ENCODE measurements at places on chromosomes 7 and 10.

DNA sequence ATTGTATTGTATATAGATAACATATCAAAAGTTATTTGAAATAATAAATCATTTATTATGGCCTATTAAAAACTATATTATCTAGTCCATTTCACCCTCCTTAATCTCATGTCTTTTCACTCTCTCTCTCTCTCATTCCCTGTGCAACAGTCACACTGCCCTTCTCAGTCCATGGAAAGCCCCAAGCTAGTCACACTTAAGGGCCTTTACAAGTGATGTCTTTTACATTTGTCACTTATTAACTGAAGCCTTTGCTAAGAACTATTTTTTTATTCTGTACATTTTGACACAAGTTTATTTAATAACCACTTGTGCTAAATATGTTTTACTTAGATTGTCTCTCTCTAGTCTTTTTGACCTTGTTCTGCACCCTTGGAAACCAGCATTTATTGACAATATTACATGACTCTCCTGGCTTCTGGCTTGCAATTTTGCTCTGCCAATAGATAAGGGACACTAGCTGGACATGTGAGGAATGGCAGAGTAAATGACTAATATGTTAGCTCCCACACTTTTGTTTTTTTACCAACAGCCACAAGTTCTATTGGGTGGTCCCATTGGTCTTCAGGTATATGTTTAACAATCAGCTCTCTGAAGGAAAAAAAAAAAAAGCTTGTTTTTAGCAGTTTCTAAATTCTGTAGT is 706.8 kb upstream of the POT1 start:
- no peak for DNase-seq

DNA sequence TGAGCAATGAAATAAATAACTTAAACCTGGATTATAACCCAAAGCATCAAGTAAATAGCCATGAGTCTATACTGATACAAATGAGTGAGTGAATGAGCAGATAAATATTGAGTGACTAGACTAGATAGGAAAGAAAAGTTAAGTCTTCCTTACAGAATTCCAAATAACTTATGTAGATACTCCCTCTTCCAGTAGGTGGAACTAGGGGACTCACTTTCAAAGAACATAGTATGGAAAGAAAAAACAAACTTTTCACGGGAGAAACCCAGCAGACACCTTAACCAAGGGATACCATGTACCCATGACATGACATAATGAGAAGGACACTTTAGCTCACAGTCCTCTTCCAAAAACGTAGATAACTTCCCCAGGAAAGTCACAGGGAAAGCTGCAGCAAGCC is 32.2 kb downstream of the CSGALNACT2 start:
- no peak for DNase-seq

- no peak for DNase-seq
Observed at GRCh38 chr7:155363146-155363539, 65.5 kb downstream of the INSIG1 start.

GRCh38 chr10:75654171-75654771 is 222.8 kb downstream of the LRMDA start:
- DNase-seq: no peak

- DNase-seq: no peak
Observed at GRCh38 chr7:131945957-131946544, 389.6 kb upstream of the PODXL start.

- no peak for DNase-seq
Observed at GRCh38 chr10:12389154-12389734, 39.9 kb downstream of the CAMK1D start.

DNA sequence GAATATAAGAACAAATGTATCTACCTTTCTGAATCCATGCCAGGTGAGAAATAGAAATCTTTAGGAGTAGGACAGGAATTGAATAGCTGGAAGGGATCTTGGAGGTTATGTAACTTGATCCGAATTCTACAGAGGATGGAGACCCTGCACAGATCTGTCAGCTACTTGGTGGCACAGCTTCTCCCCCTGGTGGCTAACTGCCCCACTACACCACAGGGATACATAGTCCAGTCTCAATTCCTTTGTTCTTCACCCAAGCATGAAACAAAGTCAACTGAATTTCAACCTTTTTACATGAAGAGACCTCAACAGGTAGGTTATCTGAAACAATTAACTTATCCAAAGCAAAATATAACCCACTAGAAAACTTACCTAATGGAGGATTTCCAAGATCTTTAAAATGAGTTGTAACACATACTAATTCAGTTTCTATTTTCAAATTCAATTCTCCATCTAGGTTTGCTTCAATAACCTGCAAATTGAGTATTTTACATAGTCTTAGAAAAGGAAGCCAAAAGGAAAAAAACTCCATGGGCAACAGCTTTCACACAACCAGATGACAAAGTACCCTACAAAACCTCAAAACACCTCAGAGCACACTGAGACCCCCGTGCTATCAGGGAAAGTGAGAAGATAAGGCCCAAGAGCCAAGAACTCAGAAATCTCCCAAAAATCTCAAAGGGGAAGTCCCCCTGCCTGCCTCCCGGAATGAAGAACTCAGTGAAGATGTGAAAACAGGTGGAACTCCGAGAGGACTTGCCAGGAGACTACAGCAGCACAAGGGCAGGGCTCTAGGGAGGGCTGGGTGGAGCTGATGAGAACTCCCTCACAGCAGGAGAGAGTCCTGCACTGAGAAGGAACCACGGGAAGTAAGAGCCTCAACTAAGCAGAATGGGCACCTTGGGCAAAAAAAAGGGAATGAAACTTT is 10.3 kb downstream of the HUS1 start:
- no peak for DNase-seq

GRCh38 chr10:70985824-70986622 is 97.7 kb upstream of the PCBD1 start:
- DNase-seq: no peak

- peak; percentile 93 for DNase-seq
Observed at GRCh38 chr7:17940302-17940883, at the start of gene SNX13. SNX13 (minus strand) TSS chr7:17940494; CDS start chr7:17940295, 199 bp downstream.

- no peak for DNase-seq
Observed at GRCh38 chr7:118517275-118517674, 292.8 kb downstream of the ANKRD7 start.

GRCh38 chr7:119594956-119595355 is 678.0 kb upstream of the KCND2 start:
- no peak for DNase-seq

DNA sequence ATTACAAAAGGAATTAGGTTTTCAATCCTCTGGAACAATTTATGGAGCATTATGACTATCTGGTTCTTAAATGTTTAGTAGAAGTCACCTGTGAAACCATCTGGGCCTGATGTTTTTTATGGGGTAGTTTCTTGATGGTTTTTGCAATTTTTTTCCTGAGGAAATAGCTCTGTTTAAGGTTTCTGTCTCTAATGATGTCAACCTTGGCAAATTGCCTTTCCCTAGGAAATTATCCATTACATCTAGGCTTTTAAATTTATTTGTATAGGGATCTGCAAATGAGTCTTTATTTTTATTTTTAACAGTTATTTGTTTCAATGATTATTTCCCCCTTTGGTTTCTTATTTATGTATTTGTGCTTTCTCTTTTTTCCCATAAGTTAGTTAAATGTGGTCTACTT is 222.8 kb downstream of the GALNT17 start:
- no peak for DNase-seq

GRCh38 chr10:46525824-46526681 is 30.4 kb downstream of the GPRIN2 start:
- no peak for DNase-seq

GRCh38 chr7:39195967-39196366 is 218.3 kb downstream of the POU6F2 start:
- no peak for DNase-seq

DNA sequence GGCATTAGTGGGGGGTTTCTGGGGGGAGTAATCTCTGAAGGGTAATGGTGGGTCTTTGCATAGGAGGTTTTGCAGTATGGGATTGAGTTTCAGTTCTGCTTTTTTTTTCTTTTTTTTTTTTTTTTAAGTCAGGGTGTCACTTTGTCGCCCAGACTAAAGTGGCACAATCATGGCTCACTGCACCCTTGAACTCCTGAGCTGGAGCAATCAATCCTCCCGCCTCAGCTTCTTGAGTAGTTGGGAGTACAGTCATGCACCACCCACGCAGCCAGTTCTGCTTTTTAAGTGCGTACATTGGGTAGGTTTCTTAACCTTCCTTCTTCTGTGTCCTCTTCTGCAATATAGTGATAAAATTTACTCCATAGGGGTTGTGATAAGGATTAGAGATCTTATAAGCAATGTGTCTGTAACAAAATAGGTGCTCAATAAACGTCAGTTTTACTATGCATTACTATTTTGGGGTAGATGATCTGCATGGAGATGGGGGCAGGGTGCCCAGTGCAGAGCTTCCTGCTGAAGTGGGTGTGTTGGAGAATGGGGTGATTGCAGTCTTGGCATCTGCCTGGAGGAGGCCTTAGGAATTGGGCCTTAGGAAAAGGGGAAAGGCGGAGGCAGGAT is 9.6 kb downstream of the KAZALD1 start:
- DNase-seq: no peak

DNA sequence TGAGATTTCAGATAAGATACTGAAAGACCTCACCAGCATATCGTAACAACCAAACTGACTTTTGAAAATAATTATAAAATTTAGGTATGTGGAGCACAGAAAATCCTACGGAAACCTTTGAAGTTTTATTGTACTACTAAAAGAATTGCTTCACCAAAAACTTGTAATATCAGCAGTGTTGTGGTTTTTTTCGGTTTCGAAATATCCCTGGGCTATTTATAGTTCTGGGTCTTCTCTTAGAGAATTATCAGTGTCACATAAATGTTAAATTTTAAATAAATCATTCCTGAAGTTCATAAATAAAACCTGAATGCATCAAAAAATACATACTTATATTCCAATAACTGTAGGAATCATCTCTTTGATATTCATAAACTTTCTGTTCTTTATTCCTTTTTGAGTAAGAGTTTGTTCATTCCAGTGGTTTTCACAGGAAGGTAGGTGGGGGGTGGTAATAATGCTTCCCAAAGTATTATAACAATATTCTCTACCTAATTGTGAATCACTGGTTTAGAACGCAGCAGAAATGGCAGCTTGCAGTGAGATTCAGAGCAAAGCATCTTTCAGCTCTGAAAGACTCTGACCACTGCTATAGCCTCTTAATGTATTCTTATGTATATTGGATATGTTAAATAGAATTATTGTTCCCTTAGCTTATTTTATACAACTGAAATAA is 60.2 kb downstream of the ZNF277 start:
- no peak for DNase-seq

GRCh38 chr7:23121165-23121564 is 15.6 kb downstream of the KLHL7 start:
- DNase-seq: no peak

- no peak for DNase-seq
Observed at GRCh38 chr10:37236093-37236492, 110.7 kb downstream of the ANKRD30A start.

DNA sequence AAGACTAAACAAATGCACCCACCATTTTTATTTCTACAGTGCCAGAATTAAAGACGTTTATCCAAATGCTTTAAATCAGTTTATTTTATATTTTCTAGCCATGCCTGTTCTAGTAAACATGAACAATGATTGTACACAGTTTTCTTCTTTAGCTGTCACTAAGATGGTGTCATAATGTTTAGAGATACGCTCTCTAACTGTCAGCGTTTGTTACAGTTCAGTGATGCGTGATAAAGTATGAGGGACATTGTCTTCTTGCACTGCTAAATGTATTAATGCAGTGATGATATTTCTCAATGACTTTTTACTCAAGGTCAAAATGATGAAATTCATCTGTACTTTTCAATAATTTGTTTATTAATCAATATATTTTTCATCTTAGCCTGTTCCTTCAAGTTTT is 513.6 kb downstream of the ATRNL1 start:
- DNase-seq: no peak

- no peak for DNase-seq
Observed at GRCh38 chr10:102781921-102782557, 38.3 kb downstream of the WBP1L start.

GRCh38 chr7:83863906-83864305 is 215.0 kb upstream of the SEMA3E start:
- DNase-seq: no peak

GRCh38 chr10:14500172-14500765 is 169.5 kb upstream of the FRMD4A start:
- DNase-seq: no peak

DNA sequence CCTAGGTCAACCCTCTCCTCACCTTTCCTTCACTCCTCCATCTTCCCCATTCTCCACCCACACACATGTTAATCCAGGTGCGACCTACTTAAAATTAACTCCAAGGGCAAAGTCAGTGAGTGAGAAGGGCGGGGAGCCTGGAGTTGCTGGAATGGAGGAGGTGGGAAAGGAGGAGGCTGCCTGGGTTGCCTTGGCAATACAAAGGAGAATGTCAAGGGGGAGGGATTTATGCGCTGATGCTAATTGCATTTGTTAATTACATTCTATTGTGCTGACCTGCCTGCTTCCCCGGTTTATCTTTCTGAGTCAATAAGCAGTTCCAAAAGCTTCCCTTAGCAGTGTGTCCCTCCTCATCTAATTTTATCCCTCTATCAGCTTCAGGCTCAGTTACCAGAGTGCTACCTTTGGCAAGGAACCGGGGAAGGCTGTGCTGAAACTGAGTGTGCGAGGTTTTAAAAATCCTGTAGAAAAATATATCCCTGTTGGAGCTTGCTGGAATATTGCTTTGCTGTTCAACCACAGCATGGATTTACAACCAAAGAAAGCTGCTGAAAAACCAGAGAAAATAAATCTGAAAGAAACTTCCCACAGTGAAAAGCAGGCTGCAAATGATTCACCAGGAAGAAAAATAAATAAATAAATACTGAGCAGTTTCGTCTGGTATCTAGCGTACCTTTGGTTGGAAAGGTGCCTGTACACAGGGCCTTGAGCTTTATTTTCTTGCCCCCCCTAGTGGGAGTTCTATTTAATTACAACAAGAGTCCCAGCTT is 113.2 kb upstream of the DGKB start:
- DNase-seq: peak; percentile 79

- no peak for DNase-seq
Observed at GRCh38 chr10:50596897-50597296, 26.9 kb downstream of the SGMS1 start.

All from SW 1271 (cell line).